Activated CD4-positive, alpha-beta T cell treated with anti-CD3 and anti-CD28 coated beads, Interleukin-2, amount 10 ng/mL, durations not matched to agents 7 days and 5 days (primary cell): ENCODE measurements at places on chromosomes 2 and 18. TPM values are rescaled to one million over a fixed set of nuclear protein-coding genes. Genes with fewer than 3 reads are reported as not detected.

DNA sequence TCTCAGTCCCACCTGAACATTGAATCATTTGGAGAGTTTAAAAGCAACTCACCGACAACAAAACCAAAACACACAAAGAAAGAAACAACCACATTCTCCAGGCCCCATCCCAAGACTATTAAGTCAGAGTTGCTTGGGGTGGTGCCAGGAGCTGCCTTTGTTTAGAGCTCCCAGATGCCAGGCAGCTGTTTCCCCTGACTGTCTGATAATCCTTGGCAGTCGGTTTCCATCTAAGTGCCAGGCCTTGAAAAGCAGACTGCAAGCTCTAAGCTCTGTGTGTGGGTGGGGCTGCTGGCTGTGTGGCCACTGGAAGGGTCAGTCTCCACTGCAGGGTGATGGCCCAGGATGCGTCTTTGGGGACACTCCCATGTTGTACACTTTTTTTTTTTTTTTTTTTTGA lies 255.3 kb upstream of the AGAP1 start:
- no peak overlapping the region for H3K27ac ChIP-seq
- peaks cover 3% of the 10 kb centered on the region for H3K27me3 ChIP-seq
- no peaks in the 10 kb centered on the region for H3K4me1 ChIP-seq
- no peak overlapping the region for H3K4me3 ChIP-seq
- no peaks in the 10 kb centered on the region for H3K36me3 ChIP-seq

Gene MEP1B
- total RNA-seq = not detected

DNA sequence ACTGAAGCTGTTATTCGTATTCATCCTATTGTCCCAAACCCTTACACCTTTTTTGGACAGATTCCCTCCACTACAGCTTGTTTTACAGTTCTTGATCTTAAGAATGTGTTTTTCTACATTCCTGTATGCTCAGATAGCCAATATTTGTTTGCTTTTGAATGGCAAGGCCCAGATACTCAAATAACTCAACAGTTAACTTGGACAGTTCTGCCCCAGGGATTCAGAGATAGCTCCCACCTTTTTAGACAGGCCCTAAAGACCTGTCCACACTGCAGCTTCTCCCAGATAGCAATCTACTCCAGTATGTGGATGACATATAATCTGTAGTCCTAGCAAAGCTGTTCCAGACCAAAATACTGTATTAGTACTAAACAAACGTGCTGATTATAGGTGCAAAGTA lies 7.1 kb upstream of the AGXT start:
- H3K27me3 ChIP-seq = peaks cover 12% of the 10 kb centered on the region
- no peak for DNase-seq
- H3K36me3 ChIP-seq = no peaks in the 10 kb centered on the region
- H3K4me1 ChIP-seq = no peaks in the 10 kb centered on the region

DNA sequence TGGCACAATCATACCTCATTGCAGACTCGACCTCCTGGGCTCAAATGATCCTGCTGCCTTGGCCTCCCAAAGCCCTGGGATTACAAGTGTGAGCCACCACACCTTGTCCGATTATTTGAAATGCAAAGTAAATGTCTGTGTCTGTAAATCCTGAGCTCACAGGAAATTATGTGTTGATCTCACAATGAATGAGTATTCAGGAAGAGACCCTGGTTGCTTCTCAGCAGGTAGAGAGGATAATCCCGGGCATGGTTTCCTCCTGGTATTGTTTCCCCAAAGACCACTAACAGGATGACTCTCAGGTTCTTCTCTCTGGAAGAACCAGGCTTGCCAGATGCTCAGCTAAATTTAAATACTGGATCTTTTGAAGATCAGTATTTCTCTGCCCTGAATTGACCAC lies 147.6 kb downstream of the LDLRAD4 start:
- no peaks in the 10 kb centered on the region for H3K36me3 ChIP-seq
- no peak overlapping the region for H3K4me3 ChIP-seq
- DNase-seq = no peak
- H3K4me1 ChIP-seq = peaks cover 19% of the 10 kb centered on the region
